Airway epithelial cell (primary cell): ENCODE measurements at places on chromosomes 16 and 17. TPM values are rescaled to one million over a fixed set of nuclear protein-coding genes. Genes with fewer than 3 reads are reported as not detected.

Gene EVPL
- 101 and 120 TPM in 2 replicates for total RNA-seq

Gene CPPED1
- total RNA-seq: 1.6 and 1.9 TPM in 2 replicates

Gene C16orf92
- not detected in 2 replicates for total RNA-seq

Gene DRC3
- 0.21 TPM in 1 of 2 replicates, not detected in the other for total RNA-seq

Gene ARMC5
- total RNA-seq: 9.6 and 16.3 TPM in 2 replicates

Gene KRT14
- 5,968 and 7,158 TPM in 2 replicates for total RNA-seq

Gene EFCAB3
- total RNA-seq: not detected in 2 replicates

Gene SOX15
- 162 and 173 TPM in 2 replicates for total RNA-seq

Gene KRTAP3-1
- not detected in 2 replicates for total RNA-seq

Gene CCL5
- not detected in 2 replicates for total RNA-seq

Gene FBXO39
- total RNA-seq: 0.07 TPM in 1 of 2 replicates, not detected in the other

Gene TMC7
- total RNA-seq: 1.8 and 3.2 TPM in 2 replicates

Gene LGALS9B
- total RNA-seq: 0.79 and 2.5 TPM in 2 replicates

Gene RGS9
- 1.2 and 1.8 TPM in 2 replicates for total RNA-seq

Gene OTOP2
- 0.42 and 0.79 TPM in 2 replicates for total RNA-seq

Gene PRRT2
- total RNA-seq: not detected in 2 replicates

Gene ITGAX
- total RNA-seq: not detected in 2 replicates

Gene MYH8
- not detected in 2 replicates for total RNA-seq

Gene NPIPA3
- total RNA-seq: not detected in 2 replicates

Gene CHST4
- total RNA-seq: not detected in 2 replicates

Gene HOXB8
- total RNA-seq: not detected in 2 replicates
